Stimulated activated CD4-positive, alpha-beta T cell treated with anti-CD3 and anti-CD28 coated beads, Interleukin-15, amount 100 ng/mL, for 48 hours (primary cell): ENCODE measurements at places on chromosomes 3 and 15.

GRCh38 chr15:42730135-42730534 is 6.8 kb downstream of the CDAN1 start:
- no peak for DNase-seq

GRCh38 chr3:56916716-56917360 is 115.1 kb upstream of the ARHGEF3 start:
- DNase-seq, result no peak

GRCh38 chr15:44734839-44735481 is 1.4 kb upstream of the TRIM69 start:
- no peak for DNase-seq

GRCh38 chr3:4091786-4092185 is 211.4 kb upstream of the SETMAR start:
- no peak for DNase-seq

- no peak for DNase-seq
These were observed 237.5 kb downstream of the NTRK3 start for GRCh38 chr15:88018869-88019641.

DNA sequence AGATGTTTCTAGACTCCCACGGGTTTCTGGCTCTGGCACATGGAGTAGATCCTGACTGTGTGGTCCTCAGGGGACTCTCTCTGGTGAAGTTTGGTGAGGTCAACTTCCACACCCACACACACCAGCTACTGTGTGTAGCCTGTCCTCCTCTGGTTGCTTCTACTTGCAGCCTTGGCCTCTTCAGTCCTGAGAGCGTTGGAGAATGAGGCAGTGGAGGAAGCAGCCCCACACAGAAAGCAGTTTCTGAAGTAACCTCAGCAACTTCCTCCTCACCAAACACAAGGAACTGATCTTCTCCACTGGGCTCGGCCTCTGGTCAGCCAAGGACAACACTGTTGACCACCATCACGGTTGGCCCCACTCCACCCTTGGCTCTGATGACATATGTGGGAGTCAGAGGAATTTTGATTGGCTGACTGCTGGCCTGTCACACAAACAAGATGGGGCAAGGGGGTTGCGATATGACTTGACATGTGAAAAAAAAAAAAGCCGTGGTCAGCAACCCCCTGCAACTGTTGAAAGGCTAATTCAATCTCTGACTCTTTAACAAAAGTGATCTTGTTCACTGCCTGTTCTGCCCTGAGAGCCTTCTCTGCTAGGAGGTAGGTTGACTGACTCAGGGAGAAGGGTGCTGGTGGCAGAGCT is 19.6 kb downstream of the CD86 start:
- DNase-seq, result no peak
